Fibroblast of villous mesenchyme (primary cell): ENCODE measurements at places on chromosomes 6 and 20. TPM values are rescaled to one million over a fixed set of nuclear protein-coding genes. Genes with fewer than 3 reads are reported as not detected.

DNA sequence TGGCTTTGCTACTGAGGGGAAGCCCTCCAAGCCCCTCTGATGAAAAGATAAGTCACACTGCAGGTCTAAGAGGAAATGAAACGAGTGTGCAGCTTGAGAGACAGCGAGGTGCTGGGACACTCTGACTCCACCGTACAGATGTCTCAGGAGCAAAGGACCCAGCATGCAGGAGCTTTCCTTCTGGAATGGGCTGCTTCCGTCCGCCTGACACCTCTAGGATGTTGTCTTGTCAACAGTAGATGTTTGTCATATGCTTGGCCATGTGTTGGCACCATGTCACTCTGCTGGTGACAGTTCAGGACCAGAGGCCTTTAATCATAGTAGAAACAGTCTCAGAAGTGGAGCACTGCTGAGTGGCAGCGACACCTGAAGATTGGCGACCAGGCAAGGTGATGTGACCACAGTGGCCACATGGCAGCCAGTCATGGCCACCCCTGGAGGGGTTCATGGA lies 46.7 kb downstream of the SLC24A3 start:
- no peak for DNase-seq

- DNase-seq: no peak
Measured at GRCh38 chr20:2617099-2617714, 35.2 kb upstream of the NOP56 start.

Gene PI16
- under 0.01 TPM in 2 replicates for total RNA-seq

GRCh38 chr6:131321589-131321988 lies 186.3 kb downstream of the AKAP7 start:
- DNase-seq: no peak

DNA sequence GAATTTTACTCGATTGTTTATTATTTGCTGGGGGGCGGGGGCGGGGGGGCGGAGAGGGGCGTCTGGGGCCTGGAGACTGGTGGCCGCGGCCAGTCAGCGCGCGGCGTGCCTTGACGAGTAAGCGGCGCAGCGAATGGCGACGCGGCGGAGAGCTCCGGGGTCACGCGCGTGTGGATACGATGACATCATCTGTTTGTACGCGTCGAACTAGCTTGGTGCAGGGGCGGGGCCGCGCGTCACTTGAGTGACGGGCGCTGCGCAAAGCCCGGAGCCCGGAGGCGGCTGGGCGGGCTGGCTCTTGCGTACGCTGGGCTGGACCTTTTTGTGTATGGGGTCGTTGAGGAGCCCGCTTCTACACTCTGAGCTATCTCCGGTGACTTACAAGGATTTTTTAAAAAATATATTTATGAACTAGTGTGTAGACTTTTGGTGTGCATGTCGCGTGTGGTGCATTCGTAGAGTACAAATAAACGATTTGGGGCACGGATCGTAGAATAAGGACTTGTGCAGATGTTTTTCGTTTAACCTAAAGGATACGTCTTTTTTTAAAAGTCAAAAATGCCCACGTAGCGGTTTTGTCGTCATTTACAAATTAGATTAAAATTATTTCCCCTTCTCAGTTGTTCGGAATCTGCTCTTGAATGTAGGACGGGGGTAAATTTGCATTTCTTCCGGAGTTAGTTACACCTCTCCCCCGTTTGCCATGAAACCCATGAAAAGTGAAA lies 2.2 kb upstream of the FOXO3 start:
- peak; percentile 99 for DNase-seq

Gene SIRPB2
- total RNA-seq: not detected in 2 replicates

Gene HLA-DQA1
- not detected in 2 replicates for total RNA-seq

GRCh38 chr6:113437566-113437965 lies 419.6 kb upstream of the MARCKS start:
- DNase-seq: no peak

- DNase-seq: no peak
Measured at GRCh38 chr6:170347091-170347490, 40.5 kb downstream of the FAM120B start.

DNA sequence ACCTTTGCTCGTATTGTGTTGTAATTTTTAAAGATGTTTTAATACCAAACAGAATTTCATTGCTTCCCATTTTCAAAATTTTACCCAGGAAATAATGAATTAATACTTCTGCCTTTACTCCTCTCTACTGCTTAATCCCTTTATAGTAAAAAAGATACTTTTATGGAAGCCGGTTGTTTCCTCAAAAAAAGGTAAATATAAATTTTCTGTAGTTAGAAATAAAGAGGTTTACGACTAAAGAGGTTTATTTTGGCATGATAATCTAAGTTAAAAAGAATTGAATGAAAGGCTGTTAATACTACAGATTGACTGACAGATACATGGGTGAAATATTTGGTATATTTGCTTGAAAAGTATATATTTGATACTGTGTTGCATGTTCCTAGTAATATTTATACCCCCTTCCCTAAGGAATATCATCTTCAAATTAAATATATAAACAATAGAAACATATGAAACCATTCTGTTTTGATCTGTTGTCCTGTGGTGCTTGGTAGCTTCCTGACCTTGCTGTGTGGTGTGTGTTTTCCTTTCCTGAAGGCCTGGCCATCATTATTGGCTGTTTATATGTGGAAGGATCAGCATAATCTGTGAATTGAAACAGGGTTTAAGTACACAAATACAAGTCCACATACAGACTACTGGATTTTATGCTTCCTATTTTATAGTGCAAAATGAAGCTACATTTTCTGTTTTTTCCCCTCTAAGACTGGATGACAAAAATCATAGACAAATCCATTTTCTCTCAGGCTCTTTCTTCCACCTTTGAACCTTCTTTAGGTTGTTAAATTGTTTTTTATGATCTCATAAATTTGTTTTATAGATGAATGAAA lies 2.3 kb downstream of the LIN28B start:
- no peak for DNase-seq

DNA sequence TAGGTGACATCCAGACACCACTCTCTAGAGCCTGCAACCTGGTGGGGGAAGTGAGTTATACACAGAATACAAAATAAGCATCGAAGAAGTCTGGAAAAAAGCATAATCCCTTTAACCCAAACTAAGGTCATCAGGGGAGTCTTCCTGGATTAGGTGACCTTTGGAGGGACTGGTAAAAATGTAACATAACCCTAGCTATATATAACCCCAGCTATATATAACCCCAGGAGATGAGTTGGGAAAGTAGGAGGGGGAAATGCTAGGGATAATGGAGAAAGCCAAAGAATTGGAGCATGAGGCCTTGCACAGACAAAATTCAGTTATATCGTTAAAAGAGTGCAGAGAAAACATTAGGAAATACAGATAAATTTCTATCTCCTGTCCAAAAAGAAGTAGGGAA lies 164.8 kb downstream of the QRSL1 start:
- DNase-seq: no peak

Gene MCCD1
- not detected in 2 replicates for total RNA-seq

DNA sequence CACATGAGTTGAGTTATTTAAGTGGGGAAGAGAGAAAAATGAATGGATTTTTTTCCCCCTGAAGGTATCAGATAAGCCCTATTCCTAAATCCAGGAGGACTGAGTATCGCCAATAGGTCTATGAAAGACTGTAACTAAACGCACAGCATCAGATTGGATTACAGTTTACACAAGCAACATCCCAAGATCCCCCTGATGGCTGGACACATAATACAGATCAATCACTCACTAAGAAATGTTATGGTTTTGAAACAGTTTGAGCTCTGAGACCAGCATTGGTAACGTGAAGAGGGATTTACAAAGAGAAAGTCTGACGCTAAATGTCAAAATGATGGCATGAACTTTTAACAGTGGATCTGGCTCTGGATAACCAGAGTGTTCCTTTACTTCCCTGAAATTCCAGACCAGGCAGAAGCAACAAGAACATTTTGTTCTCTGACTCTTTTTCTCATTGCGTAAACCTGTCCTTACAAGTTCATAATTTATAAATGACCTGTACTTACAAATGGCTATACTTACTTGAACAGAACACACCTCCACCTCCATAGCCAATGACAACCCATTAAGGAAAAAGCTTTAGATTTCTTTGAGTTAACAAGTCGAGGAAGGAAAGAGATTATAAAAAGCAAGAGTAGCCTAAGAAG lies 131.8 kb upstream of the BEND3 start:
- DNase-seq: peak; percentile 58

- no peak for DNase-seq
Measured at GRCh38 chr6:6816716-6817115, 228.2 kb downstream of the LY86 start.

GRCh38 chr6:46799657-46800056 lies 6.5 kb downstream of the MEP1A start:
- no peak for DNase-seq

DNA sequence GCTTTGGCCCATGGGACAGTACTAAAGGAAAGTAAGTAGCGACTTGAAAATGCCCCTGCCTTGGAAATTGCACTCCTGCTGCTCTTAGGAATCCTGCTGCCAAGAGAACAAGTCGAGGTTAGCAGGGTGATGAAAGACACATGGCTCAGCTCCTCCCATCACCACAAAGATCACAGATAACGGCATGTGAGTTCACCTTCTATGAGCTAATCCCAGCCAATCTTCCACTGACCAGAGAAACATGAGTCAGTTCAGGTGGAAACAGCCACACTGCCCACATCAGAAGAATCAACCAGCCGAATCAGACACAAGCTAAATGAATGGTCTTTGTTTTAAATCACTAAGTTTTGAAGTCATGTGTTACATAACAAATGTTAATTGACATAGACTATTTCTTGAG lies 106.3 kb downstream of the PRKN start:
- DNase-seq: peak; percentile 10

Gene ANGPT4
- total RNA-seq: not detected in 2 replicates

DNA sequence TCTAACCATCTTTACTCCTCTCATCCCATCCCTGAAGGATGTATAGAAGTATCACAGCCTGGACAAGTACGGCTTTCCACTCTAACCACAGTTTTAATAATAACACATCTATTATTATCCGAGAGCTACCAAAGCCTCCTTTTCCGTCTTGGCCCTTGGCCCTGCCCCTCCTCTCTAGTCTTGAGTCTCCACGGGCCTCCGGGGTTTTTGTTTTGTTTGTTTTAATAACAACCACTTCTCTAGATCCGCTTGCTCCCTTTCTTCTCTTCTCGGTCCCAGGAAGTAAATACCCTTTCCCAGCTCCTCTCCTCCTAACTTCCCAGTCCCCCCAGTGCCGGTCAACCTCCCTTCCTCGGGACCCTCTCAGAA lies 661 bp downstream of the LCA5 start:
- peak; percentile 30 for DNase-seq

Gene FOXA2
- under 0.01 TPM in 1 of 2 replicates, not detected in the other for total RNA-seq

- peak; percentile 65 for DNase-seq
Measured at GRCh38 chr6:100549406-100550167, 84.9 kb upstream of the SIM1 start.

Gene B3GALT4
- 2.6 and 5.5 TPM in 2 replicates for total RNA-seq

DNA sequence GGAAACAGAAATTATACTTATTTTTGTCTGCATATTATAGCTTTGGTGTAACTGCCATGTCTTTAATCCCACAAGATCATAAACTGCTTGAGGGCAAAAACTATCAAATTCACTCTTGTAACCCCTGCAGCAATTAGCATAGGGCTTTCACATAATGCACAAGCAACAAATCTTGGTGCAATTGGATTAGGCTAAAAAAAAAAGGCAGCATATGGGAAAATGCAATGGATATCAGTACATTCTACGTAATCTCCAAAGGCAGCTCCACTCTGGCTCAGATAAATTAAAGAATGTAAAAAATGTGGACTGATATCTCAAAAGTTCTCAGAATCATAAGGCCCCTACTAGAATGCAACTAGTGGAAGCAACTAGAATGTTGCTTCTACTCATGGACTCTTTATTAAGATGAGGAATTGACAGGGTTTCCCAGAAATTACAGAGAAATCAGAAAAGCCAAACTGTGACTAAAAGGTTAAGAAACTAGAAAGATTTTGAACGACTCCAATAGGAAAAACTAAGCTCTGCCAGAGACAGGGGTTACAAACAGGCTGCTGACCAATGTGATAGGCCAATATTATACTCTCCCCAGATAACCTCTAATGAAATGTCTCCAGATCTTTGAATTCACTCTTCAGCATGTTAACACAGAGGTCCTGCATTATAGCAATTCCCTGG lies 55.0 kb downstream of the FILIP1 start:
- no peak for DNase-seq

- peak; percentile 41 for DNase-seq
Measured at GRCh38 chr6:81465859-81466258, 286.6 kb downstream of the TENT5A start.

DNA sequence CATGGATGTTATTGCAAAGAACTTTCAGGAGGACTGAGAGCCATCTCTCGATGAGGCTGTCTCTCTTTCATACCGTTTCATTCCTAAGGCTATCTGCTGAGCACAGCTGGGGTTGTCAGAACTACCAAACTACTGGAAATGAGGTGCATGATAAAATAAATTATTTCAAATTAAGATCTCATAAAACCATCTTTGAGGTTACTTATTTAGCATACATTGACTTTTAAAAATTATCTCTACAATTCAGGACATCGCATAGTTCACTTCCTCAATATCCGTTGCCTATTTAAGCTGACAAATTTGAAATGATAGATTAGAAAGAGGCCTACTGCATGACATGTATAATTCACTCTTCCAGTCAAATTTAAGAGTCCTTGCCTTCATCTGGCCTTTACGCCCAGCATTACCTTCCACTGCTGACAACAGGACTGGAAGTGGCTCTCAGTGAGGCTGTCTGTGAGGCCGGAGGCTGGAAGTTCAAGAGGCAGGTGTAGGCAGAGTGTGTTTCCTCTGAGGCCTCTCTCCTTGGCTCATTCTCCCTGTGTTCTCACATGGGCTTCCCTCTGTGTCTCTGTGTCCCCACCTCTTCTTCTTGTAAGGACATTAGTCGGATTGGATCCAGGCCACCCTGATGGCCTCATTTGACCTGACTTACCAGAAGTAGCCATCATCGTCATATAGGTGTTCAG lies 12.8 kb upstream of the DUSP22 start:
- no peak for DNase-seq

Gene BLOC1S5
- total RNA-seq: 7.1 and 11.2 TPM in 2 replicates

Gene LIN28B
- total RNA-seq: 5.6 and 7.4 TPM in 2 replicates

DNA sequence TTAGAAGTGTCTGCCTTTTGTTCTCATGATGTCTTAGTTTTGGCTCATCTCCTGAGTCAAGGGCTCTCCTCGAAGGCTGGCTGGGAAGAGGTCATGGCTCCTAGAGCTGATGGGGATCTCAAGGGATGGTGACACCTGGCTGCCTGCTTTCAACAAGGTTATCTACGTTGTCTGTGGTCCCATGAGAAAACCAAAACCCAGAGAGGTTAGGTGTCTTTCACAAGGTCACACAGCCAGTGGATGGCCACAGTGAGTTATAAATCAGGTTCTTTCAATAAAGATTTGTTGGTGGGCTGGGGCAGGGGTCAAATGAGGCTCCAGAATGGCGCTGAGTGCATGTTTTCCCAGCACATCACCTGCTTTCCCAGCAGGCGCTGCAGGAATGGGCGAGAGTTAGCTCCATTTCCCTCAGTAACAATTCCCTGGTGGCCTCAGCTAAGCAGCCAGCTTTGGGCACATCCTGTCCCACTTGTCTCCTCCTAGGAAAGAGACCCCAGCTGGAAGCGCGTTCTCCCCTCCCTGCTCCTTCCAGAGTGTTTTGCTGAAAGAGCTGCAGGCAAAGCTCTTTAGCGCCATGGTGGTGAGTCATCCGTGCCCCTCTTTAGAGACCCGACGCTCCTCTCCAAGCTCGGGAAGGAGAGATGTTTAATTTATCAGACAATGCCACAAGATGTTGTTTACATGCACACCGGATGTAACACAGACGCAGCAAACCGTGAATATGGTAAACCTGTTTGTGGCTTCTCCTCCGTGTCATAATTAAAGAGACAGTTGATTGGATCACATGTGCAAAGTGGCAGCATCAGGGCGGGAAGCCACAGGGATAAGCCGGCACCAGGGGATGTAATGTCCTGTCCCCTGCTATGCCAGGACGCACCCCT lies 109.7 kb downstream of the LRFN2 start:
- peak; percentile 1 for DNase-seq

GRCh38 chr6:57324538-57324937 lies 7.1 kb downstream of the PRIM2 start:
- DNase-seq: no peak
